ENCODE measurements at places on chromosomes 2 and 18. TPM values are rescaled to one million over a fixed set of nuclear protein-coding genes. Genes with fewer than 3 reads are reported as not detected.

Gene CFC1
- polyA plus RNA-seq, result not detected

Gene GBX2
- 0.22 TPM for polyA plus RNA-seq

Gene MAPK4
- 9.7 TPM for polyA plus RNA-seq

Gene MBOAT2
- 71.3 TPM for polyA plus RNA-seq

Gene LYPD1
- 3.3 TPM for polyA plus RNA-seq

Gene ATG9A
- 35.9 TPM for polyA plus RNA-seq

Gene ASXL3
- 4.7 TPM for polyA plus RNA-seq

Gene TMEM169
- 5.0 TPM for polyA plus RNA-seq

Gene PROKR1
- 2.1 TPM for polyA plus RNA-seq

Gene CBLN2
- 2.5 TPM for polyA plus RNA-seq

Gene CHPF
- 58.2 TPM for polyA plus RNA-seq

Gene FER1L5
- polyA plus RNA-seq, result 3.9 TPM

Gene KCNK3
- 1.5 TPM for polyA plus RNA-seq

Gene REEP1
- polyA plus RNA-seq, result 88.7 TPM

DNA sequence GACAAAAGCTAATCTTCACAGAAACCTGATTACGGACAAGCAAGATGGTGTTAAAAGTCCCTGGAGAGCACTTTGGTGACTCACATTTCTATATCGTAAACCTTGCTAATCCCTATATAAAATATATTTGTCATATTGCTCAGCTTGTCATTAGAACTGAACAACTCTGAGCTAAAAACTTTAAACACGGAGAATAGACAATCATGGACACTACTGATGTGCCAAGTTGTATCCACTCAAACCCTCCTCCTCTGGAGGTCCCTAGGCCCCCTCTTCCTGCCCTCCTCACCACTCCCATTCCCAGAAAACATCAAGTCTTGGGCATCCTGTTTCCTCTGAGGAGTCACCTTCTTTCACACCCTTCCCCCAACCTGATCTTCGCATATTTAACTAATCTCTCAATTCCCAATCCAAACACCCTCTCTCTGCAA is 138.7 kb upstream of the PID1 start:
- no peak for DNase-seq

DNA sequence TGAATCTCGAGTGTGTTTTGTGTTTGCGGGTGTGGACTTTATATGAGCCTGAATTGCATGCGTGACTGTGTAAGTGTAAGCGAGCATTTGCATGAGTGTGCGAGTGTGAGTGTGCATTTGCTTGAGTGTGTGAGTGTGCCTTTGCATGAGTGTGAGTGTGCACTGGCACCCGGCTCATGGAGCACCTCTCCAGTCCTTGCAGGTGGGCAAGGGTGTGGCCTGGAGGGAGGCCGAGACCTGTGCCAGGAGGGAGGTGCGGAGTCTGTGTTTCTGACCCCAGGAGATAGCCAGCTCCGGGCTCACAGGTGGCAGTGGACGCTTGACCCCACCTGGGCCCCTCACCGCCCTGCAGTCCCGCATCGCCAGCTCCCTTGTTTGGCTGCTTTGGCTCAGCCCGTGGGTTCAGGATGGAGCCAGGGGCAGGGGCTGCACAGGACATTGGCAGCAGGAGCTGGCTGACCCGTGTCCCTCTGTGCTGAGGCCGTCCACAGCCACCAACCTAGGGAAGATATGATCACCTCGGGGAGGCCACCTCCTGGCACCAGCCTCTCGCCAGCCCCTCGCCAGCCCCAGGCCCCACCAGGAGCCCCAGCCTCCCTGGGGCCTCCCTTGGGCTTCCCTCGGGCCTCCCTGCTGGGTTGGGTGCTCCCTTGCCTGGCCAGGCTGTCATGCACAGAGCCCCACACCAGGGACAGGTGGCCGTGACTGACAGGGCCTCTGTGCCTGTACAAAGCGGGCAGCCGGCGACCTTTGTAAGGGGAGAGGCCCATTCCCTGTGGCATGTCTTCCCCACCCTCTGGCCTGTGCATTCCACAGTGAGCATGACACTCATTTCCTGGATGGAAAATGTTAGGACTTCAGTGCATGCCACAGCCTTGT is 81.6 kb downstream of the PTGR3 start:
- DNase-seq, result no peak

GRCh38 chr2:156784020-156784701 is 348.0 kb downstream of the GPD2 start:
- DNase-seq, result no peak

DNA sequence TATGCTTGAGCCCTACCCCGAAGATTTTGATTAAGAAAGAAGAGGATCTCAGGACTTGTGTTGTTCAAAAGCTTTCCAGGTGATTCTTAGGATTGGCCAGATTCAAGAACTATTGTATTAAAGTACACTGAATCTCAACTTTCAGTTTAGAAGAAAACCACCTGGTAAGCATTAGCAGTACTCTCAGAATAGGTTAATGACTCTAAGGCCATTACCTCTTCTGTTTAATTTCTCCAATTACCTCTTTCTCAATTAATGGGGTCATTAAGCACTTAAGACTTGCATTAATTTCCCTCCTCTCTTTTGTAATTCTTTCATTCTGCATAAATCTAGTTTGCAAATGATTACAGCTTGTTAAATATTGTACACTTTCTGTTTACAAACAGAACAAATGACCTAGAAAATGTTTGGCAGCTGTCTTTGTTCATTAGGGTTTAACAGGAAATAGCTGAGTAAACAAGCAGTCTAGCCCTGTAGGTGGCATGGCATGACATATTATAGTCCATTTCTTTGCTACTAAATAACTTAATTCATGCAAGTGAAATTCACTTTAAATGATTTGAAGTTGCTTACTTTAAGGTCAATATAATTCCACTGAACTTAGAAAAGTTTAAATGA is 20.4 kb upstream of the TDRD15 start:
- no peak for DNase-seq

GRCh38 chr2:130997198-130997597 is 96.1 kb downstream of the FAM168B start:
- no peak for DNase-seq

GRCh38 chr2:222883420-222883819 is 22.6 kb downstream of the ACSL3 start:
- no peak for DNase-seq

DNA sequence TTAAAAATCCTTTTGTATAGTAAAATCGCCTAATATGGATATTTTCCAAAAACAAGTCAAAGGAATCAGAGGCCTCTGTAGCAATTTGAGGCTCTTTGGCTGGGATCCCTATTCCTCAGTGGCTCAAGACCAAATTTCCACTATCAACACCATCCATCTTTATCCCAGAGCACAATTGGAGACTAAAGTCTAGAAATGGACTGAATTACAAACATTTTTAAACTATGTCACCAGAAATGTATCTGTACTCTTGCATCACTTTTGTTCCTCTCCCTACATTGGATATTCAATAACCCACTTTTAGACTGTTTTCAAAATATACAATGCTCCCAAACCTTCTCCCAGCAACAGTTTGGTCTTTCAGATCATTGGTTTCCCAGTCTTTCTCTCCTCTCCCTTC is 140.4 kb upstream of the KLHL29 start:
- DNase-seq, result no peak

DNA sequence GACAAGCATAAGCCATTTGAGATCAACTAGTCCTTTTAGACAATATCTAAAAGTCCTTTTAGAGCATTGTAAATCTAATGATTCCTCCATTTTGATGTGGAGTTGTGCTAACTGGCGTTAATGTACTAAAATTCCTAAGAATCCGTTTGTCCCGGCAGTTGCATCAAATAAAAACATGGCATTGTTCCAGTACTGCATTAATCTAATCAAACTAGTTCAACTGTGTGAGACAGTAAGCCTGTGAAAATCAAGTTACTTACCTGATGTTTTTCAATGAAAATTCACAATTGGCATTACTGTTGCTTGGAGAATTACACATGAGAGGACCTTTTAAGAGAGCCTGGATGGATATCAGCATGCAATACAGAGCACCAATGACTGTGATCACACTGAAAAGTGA is 13.3 kb downstream of the TM4SF20 start:
- DNase-seq, result no peak

- DNase-seq, result no peak
Observed at GRCh38 chr2:126643431-126643830, 12.5 kb upstream of the GYPC start.

GRCh38 chr2:160200921-160201320 is 849 bp upstream of the ITGB6 start:
- no peak for DNase-seq

- no peak for DNase-seq
Observed at GRCh38 chr2:12243381-12243780, 473.4 kb upstream of the TRIB2 start.

GRCh38 chr18:61556862-61557261 is 223.6 kb downstream of the CDH20 start:
- DNase-seq, result no peak

GRCh38 chr2:218853766-218854165 is 5.8 kb upstream of the WNT6 start:
- DNase-seq, result no peak

- DNase-seq, result no peak
Observed at GRCh38 chr18:35157181-35157580, 83.7 kb upstream of the ZNF397 start.

- DNase-seq, result no peak
Observed at GRCh38 chr2:205709319-205709718, 27.0 kb downstream of the NRP2 start.

All from hindlimb muscle (tissue), 1 donor.